ENCODE measurements at places on chromosomes 7 and 10. TPM values are rescaled to one million over a fixed set of nuclear protein-coding genes. Genes with fewer than 3 reads are reported as not detected.

FLNC gene
- total RNA-seq: 0.08 TPM

DNA sequence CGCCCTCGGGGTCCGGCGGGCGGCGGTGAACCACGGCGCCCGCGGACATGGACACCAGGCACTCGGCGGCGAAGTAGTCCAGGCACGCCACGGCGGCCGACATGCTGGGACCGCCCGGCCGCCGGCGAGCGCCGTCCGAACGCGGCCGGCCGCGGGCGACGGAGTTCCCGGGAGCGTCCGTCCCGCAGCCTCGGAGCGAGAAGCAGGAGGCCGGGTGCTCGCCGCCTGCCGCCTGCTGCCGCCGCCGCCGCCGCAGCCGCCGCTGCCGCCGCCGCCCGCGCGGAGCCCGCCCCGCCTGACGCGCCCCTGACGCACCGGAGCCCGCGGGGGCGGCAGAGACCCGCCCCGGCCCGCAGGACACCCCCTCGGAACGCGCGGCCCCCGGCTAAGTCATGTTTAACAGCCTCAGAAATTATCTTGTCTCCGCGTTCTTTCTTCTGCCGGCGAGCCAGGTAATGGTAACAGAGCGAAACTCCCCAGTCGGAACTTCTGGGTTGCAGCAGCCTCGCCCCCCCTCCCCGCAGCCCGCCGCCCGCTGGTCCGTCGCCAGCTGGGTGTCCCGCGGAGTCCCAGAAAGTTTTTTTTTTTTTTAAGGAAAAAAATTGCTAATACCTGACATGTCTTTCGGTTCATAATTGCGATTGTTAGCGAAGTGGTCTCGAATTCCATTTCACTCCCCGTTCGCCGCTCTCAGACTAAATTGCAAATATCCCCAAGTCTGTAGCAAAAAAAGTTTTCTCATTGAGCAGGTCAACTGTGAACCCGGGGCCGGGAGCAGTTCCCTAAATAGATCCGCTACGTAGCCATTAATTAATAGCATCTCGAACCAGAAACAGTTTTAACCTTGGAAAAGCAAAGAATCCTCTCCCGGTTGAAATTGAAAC is at the start of gene KLF14:
Gene KLF14 (minus strand): TSS at position 277 of the 884 bp plus-strand sequence. CDS start 174 bp downstream, at position 103.
- H3K36me3 ChIP-seq: no peaks in the 10 kb centered on the region
- peaks cover 85% of the 10 kb centered on the region for H3K27me3 ChIP-seq
- peak; percentile 58 for DNase-seq
- H3K27ac ChIP-seq: no peak within 1 kb of the TSS
- peak within 1 kb of the TSS; percentile 54 for H3K4me3 ChIP-seq
- peaks cover 5% of the 10 kb centered on the region for H3K4me1 ChIP-seq

GRCh38 chr10:3486346-3487065 is 298.5 kb downstream of the KLF6 start:
- peaks cover 22% of the 10 kb centered on the region for H3K4me1 ChIP-seq
- no peak overlapping the region for H3K27ac ChIP-seq
- no peaks in the 10 kb centered on the region for H3K36me3 ChIP-seq

DNA sequence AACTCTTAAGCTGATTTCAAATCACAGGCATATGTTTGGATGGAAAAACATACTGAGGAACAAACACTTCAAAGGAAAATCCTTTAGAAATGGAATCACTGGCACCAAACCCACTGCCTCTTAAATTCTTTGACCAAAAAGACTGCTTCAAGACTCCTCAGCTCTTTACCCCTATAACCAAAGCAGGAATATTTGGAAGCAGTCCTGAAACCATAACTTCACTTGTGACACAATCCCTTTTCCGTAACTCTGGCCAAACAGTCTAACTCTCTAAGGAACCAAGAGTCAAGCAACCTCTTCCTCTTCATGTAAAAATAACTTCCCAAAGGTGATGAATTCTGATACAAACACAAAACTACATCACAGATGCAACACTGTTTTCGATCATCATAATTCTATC is 104.3 kb downstream of the MTERF1 start:
- H3K4me1 ChIP-seq: no peaks in the 10 kb centered on the region
- no peak for DNase-seq
- H3K27ac ChIP-seq: no peak overlapping the region
- H3K27me3 ChIP-seq: no peaks in the 10 kb centered on the region
- no peaks in the 10 kb centered on the region for H3K36me3 ChIP-seq

DNA sequence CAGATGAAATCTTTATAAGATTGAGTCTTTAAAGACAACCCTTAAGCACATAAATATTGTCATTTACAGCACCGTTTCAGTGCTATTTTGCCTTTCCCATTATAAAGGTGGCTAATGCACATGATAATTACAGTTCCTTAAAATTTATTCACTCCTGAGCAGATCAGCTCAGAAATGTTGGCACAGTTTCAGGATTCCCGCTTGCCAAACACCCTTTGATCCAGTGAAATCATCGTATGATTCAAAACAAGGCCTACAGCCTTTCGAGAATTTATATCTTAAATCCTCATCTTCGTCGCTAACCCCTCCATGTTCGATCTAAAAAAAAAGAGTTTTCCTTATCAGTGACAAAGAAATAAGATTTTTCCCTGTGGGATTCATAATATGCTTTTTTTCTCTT is 14.1 kb upstream of the SOSTDC1 start:
- no peaks in the 10 kb centered on the region for H3K27me3 ChIP-seq
- H3K27ac ChIP-seq: no peak overlapping the region
- no peaks in the 10 kb centered on the region for H3K36me3 ChIP-seq
- no peak overlapping the region for H3K4me3 ChIP-seq

DNA sequence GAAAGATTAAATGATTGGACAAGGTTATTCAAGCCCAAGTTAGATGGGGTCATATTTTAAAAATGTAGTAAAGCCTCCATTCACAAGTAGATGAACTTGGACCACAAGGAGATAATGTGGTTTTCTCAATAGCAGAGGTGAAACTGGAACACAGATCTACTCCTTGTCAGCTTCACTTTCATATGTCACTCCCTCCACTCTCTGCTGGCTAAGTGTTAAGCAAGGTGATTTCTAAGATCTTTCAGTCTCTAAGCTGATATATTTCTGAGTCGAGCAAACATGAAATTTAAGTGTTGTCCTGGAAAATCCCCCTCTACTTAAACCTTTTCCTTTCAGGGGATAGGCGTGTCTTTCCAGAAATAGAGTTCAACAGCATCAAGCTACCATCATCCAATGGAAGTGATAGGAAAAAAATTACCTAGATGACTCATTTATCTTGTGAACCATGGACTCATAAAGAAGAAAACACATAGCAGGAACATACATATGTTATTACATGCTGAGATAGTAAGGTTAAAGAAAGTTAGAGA is 275.0 kb downstream of the PTEN start:
- no peaks in the 10 kb centered on the region for H3K4me1 ChIP-seq
- H3K4me3 ChIP-seq: no peak overlapping the region
- no peaks in the 10 kb centered on the region for H3K36me3 ChIP-seq
- no peaks in the 10 kb centered on the region for H3K27me3 ChIP-seq

GRCh38 chr7:141511676-141512396 is 39.4 kb upstream of the AGK start:
- peaks cover 11% of the 10 kb centered on the region for H3K4me1 ChIP-seq
- no peak for DNase-seq
- peaks cover 28% of the 10 kb centered on the region for H3K27me3 ChIP-seq
- H3K4me3 ChIP-seq: peak overlapping the region; percentile 38

TACC2 gene
- not detected for total RNA-seq

GRCh38 chr10:10613656-10614244 is 403.9 kb upstream of the CELF2 start:
- H3K27me3 ChIP-seq: peaks cover 3% of the 10 kb centered on the region
- H3K36me3 ChIP-seq: no peaks in the 10 kb centered on the region
- H3K4me3 ChIP-seq: no peak overlapping the region
- no peak for DNase-seq
- no peak overlapping the region for H3K27ac ChIP-seq

- no peaks in the 10 kb centered on the region for H3K36me3 ChIP-seq
- no peaks in the 10 kb centered on the region for H3K27me3 ChIP-seq
- no peak overlapping the region for H3K27ac ChIP-seq
- DNase-seq: no peak
These were observed 164.1 kb downstream of the PTEN start for GRCh38 chr10:88027570-88027969.

- H3K4me1 ChIP-seq: no peaks in the 10 kb centered on the region
- no peak overlapping the region for H3K27ac ChIP-seq
- H3K4me3 ChIP-seq: no peak overlapping the region
- DNase-seq: no peak
- no peaks in the 10 kb centered on the region for H3K27me3 ChIP-seq
These were observed 127.6 kb upstream of the CHST15 start for GRCh38 chr10:124220971-124221355.

DNA sequence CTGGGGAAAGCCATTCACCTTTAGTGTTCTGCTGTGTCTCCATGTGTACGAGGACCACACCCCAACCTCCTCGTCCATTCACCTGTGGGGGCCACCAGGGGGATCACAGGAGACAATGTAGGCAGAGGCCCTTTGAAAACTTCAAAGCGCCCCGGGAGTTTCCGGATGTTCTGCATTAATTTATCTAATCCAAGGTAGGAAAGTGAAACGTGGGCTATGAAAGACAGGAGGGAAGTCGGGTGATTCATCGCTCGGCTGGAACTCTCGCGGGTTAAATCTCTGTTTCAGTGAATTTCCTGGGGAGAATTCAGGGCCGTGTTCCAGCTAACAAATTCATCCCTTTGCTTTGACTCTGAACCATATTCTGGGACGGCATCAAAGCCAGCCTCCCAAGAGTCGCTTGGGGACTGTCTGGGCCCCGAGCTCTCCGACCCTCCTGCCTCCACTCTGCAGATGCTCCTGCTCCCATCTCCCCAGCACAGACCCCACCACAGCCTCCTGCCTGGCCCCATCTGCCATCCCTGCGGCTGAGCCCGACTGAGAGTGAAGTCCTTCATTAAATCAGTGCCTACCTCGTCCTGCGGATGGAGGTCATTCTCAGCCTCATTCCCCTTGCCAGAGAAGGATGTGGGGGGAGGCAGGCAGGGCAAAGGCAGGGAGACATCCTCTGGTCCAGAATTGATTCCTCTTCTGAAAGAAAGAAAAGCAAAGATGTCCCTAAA is 114.1 kb upstream of the CARD11 start:
- H3K4me3 ChIP-seq: no peak overlapping the region
- no peak overlapping the region for H3K27ac ChIP-seq
- no peaks in the 10 kb centered on the region for H3K4me1 ChIP-seq
- no peaks in the 10 kb centered on the region for H3K36me3 ChIP-seq
- DNase-seq: no peak

DNAH11 gene
- total RNA-seq: 0.11 TPM

ACSL5 gene
- 14.1 TPM for total RNA-seq

ZNF783 gene
- total RNA-seq: 29.0 TPM

DNA sequence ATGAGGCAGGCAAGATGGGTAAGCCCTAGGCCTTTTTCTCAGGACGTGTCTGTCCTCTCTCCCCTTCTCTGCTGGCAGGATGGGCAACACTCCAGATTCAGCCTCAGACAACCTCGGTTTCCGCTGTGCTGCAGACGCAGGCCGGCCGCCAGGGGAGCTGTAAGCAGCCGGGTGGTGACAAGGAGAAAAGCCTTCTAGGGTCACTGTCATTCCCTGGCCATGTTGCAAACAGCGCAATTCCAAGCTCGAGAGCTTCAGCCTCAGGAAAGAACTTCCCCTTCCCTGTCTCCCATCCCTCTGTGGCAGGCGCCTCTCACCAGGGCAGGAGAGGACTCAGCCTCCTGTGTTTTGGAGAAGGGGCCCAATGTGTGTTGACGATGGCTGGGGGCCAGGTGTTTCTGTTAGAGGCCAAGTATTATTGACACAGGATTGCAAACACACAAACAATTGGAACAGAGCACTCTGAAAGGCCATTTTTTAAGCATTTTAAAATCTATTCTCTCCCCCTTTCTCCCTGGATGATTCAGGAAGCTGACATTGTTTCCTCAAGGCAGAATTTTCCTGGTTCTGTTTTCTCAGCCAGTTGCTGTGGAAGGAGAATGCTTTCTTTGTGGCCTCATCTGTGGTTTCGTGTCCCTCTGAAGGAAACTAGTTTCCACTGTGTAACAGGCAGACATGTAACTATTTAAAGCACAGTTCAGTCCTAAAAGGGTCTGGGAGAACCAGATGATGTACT is 13.1 kb downstream of the PHKG1 start:
- H3K36me3 ChIP-seq: peaks cover 38% of the 10 kb centered on the region
- no peak overlapping the region for H3K4me3 ChIP-seq
- H3K4me1 ChIP-seq: peaks cover 3% of the 10 kb centered on the region
- no peak for DNase-seq
- H3K27ac ChIP-seq: no peak overlapping the region

Measured in CD4-positive, alpha-beta T cell (primary cell).